AG04450 (cell line): ENCODE measurements at places on chromosomes 2 and 18.

DNA sequence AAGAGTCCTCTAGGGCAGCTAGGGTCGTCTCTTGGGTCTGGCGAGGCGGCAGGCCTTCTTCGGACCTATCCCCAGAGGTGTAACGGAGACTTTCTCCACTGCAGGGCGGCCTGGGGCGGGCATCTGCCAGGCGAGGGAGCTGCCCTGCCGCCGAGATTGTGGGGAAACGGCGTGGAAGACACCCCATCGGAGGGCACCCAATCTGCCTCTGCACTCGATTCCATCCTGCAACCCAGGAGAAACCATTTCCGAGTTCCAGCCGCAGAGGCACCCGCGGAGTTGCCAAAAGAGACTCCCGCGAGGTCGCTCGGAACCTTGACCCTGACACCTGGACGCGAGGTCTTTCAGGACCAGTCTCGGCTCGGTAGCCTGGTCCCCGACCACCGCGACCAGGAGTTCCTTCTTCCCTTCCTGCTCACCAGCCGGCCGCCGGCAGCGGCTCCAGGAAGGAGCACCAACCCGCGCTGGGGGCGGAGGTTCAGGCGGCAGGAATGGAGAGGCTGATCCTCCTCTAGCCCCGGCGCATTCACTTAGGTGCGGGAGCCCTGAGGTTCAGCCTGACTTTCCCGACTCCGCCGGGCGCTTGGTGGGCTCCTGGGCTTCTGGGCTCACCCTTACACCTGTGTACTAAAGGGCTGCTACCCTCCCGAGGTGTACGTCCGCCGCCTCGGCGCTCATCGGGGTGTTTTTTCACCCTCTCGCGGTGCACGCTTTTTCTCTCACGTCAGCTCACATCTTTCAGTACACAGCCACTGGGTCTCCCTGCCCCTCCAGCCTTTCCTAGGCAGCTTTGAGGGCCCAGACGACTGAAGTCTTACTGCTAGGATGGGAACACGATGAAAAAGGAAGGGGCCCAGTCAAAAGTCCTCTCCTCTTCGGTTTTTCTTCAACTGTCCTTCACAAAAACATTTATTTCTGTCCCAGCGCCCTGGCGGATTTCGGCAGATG is 8.1 kb downstream of the SIX2 start:
- no peak for DNase-seq

- no peak for DNase-seq
These were observed 137.7 kb upstream of the HAAO start for GRCh38 chr2:42930025-42930581.

DNA sequence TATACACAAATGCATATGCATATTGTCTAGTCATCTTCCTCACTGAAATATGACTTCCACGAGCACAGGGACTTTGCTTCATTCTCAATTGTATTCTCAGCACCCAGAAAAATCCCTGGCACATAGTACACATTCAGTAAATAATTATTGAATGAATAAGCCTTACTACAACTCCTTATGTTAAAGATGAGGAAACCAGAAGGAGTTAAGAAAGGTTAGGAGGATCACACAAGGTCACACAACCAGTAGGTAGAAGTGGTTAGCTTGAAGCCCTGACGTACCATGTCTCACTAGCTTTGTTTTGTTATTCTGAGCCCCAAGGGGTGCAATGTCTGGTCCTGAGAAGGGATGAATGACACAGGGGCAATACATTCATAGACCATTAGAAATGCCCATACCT is 220.9 kb upstream of the PID1 start:
- no peak for DNase-seq

DNA sequence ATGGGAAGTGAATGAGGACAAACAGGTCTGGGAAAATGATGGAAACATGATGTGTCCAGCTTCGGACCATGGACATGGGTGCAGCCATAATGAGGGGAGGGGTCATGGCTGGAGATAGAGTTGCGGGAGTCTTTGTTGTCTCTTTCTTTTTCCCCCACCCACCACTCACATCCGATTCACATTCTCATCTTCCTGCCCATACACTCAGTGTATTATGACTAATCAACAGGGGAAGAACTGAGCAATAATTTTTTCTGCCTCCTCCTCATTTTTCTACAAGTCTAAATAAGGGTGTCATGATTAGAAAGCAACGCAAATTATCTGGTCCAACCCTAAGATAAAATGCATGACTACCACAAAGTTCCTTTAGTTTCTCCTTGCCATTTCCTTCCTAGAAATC is 5.7 kb upstream of the SERPINB2 start:
- no peak for DNase-seq

DNA sequence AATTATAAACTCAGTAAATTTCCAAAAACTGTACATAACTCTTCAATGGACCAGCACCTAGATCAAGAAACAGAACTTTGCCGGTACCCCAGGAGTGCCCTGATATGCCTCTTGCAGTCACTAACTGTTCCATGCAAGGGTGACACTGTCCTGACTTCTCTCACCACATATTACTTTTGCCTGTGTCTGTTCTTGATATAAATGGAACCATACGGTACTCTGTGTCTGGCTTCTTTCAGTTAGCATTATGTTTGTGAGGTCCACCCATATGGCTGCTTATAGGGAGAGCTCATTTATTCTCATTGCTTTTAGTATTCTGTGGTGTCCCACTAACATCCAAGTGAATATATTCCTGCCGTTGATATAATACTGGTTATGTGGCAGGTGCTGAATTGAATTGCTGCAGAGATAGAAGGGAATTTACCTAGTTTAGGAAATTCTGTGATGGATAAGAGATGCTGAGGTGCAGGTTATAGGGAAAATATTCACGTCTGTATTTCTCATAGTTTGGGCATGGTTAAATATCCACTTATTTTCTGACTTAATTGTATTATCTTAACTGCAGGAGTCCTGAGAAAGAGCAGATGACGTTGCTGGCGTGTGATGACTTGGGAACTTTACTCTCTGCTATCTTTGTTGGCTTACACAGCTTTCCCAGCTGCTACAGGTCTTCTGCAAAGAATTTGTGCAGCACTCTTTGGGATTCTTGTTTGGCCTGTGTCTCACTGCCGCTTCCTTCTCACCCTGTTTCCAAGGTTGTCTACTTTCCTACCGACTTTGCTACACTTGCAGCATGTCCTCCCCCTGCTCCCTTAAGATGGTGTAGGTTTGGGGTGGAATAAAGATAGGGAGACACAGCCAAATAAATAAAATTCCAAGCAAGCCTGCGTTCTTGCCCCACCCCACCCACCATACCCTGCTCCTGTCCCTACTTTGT is 107.9 kb downstream of the MAP4K4 start:
- no peak for DNase-seq

- DNase-seq: no peak
These were observed 30.3 kb downstream of the ZNF532 start for GRCh38 chr18:58894930-58895329.

GRCh38 chr2:150803689-150804398 is 316.4 kb upstream of the RND3 start:
- DNase-seq: no peak

DNA sequence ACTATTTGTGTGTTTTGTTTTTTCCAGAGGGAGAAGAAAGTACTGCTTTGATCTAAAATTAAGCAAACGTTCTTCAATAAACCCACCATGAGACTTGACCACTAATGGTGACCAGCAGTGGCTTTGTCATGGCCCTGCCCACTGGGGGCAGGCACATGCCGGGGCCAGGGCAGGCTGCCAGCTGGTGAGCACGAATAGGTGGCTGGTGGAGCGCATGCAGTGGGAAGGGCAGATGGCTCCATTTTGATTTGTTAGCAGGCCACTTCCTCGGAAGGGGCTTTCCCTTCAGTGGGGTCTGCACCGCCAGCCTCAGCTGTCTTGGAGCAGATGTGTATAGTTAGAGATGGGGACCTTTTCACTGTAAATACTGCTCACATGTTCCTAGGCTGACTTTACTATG is 277.1 kb downstream of the SOX11 start:
- DNase-seq: no peak

DNA sequence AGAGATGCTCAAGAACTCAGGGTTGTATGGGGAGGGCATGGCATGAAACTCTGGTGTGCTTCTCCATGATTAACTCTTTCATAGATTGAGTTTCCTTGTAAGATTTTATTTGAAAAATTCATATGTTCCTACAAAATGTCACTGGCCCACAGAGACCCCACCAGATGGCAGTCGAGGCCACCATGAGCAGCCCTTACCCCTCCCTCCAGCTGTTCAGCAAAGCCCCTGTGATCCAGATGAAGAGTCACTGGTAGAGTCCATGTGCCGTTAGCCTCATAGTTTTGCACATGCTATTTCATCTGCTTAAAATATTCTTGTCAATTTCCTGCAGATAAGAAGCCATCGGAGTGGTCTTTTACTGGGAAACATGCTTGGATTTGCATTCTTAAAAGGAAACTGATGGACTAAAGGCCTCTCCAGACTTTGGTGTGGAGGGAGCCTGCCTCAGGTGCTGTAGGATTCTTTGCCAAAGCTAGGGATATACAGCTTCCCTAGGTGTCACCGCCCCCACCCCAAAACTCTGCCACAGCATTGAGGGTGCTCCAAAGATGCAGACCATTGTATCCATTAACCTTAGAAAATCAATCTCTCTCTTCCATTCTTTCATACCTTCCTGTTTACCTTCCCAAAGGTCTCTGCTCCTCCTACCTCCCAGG is 18.8 kb downstream of the ZNF385B start:
- no peak for DNase-seq

DNA sequence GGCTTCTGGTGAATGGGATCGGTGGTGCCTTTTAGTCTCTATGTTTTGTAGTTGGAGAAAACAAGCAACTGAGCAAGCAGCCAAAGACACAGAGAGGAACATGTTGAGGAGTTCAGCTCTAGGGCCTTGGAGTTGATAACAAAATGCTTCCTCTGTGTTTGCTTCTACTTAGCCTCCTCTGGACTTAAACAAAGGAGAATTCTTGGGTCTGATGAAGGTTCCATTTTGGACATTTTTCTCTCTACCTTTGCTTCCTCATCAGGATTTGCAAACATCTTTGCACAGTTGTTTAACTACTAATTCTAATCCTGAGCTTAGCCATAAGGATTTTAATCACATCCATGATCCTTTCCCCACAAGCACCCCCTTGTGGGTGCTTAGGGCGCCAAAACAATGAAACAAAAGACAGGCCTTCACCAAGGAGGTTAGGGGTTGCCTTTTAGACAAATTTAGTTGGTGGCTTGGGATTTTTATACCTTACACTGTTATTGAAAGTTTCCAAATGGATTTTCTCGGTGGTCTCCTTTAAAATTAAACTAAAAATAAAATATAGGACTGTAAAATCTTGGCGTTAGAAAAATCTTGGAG is 148.5 kb upstream of the SATB2 start:
- DNase-seq: no peak

GRCh38 chr2:191959209-191959608 is 112.3 kb upstream of the CAVIN2 start:
- no peak for DNase-seq

- no peak for DNase-seq
These were observed at the start of gene RAB31 for GRCh38 chr18:9708057-9708433. Gene RAB31, plus strand, starts transcription at chr18:9708301. Its CDS starts 105 bp downstream, at chr18:9708406.

DNA sequence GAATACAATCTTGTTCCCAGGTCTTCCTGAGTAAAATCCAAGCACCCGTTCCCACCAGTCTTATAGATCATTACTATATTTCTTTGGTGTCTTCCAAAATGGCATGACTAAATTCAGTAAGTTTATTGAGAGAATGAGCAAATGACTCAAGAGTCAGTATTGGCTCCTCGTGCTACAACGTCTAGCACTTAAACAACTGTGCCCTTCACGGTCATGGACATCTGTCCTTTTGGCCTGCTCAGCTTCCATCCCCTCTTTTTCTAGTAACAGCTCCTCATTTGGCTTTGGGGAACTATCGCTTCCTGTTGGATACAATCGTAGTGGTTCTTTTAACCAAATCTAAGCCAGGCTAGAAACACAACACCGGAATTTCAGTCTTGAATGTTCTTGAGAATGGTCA is 24.1 kb upstream of the FZD7 start:
- no peak for DNase-seq

GRCh38 chr2:43402452-43402937 is 176.1 kb upstream of the ZFP36L2 start:
- no peak for DNase-seq

- DNase-seq: no peak
These were observed 84.3 kb downstream of the RIT2 start for GRCh38 chr18:43031169-43031568.

DNA sequence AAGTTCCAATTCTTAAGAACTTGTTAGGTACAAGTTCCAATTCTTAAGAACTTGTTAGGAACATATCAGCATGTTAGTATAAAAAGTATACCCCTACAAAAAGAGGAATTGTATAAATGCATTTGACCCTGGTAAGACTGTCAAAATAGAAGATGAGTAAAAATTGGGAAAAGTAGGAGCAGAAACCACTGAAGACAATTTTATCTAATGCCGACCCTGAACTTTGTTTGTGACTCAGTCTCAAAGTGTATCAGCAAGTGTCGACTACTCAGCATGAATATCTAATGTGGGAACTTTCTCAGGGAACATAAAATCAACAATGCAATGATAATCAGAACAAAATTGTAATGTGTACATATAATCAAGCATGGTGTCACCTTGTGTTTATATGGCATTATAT is 583 bp upstream of the CD226 start:
- no peak for DNase-seq

GRCh38 chr18:52254367-52254766 is 85.6 kb upstream of the DCC start:
- DNase-seq: no peak

- DNase-seq: no peak
These were observed 8.8 kb upstream of the IFIH1 start for GRCh38 chr2:162327134-162327769.

GRCh38 chr2:6352247-6352646 is 513.5 kb downstream of the CMPK2 start:
- no peak for DNase-seq

GRCh38 chr2:203484266-203485112 is 50.6 kb downstream of the RAPH1 start:
- DNase-seq: no peak

GRCh38 chr2:216159144-216159543 is 50.0 kb downstream of the XRCC5 start:
- DNase-seq: no peak

- DNase-seq: no peak
These were observed 428.3 kb downstream of the PARD3B start for GRCh38 chr2:204973616-204974015.

GRCh38 chr18:36314754-36315153 is 17.2 kb downstream of the FHOD3 start:
- DNase-seq: peak; percentile 42

DNA sequence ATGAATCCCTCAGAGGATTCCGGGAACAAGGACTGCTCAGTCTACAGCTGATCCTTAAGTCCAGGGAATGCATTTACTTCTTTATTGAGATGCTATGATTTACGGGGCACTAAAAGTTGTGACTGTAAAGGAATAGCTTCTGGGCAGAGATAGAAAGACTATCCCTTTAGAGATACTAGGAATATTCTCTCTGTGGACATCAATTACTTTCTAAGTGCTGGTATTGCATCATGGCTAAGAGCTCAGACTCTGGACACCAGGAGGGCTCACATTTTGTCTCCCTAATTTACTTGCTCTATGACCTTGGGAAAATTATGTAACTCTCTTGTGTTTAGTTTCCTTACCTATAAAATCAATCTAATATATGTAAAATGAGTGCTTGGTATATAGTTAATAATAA is 131.4 kb downstream of the AKAIN1 start:
- DNase-seq: no peak

GRCh38 chr2:204365811-204366210 is 179.5 kb upstream of the PARD3B start:
- no peak for DNase-seq
